CD4-positive, alpha-beta T cell treated with Interleukin-17A for 4 hours (primary cell): ENCODE measurements at places on chromosomes 13 and 19.
A peak's percentile ranks its signal among the peaks of the same experiment; 100 is the strongest.

- no peak for DNase-seq
Observed at GRCh38 chr13:51729866-51730553, 74.0 kb downstream of the DHRS12 start.

GRCh38 chr13:21675095-21675991 lies 4.5 kb downstream of the FGF9 start:
- peak; percentile 59 for DNase-seq

DNA sequence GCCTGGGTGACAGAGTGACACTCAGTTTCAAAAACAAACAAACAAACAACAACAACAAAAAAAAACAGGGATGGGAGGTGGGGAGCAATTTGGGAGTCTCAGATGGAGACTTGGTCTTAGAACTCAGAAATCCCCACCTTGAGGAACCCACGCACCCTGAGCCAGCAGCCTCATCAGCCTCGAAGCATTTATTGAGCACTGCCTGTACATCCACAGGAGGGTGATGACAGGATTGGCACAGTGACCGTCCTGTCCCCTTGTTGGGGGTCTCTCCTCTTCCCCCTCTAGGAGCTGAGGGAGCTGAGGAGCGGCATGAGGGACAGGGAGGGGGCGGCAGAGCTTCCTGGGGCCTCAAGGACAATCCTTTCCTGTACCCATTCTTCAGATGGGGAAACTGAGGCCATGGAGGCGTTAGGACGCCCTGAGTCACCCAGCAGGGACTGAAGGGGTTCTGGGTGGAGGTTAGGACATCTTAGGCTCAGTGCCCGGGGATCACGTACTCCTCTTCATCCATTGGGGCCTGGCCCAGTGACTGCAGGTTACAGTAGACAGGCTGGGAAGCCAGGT lies 5.6 kb downstream of the GDF15 start:
- DNase-seq: no peak

DNA sequence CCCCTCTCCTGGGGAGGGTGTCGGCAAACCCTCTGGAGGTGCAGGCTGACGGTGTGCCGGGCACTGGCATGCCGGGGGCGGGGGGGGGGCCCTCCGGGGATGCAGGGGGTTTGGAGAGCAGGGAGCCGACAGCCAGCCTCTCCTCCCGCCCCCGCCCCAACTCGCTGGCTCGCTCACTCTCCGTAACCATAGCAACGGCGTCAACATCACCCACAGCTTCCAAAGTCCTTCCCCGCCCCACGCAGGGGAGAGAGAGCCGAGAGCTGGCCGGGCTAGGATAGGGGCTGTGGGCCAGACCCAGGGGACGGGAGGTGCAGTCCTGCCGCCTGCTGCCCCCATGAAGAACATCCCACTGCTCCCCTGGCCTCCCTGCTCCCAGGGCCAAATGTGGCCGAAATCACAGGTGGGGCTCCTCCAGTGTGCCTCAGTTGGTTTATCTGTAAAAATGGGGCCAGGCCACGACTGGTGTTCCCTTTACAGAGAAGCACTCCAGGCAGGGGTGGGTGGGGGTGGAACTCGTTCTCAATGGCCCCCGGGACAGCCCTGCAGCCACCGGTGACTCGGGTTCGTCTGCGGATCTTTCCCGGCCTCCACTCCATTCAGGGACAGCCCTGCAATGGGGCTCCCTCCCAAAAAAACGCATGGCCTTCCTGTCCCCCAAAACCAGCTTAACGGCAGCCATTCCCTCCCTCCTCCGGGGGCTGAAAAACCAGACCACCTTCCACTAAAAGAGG lies 3.2 kb downstream of the KLF16 start:
- DNase-seq: peak; percentile 71

- peak; percentile 6 for DNase-seq
Observed at GRCh38 chr13:114149774-114150740, 17.6 kb upstream of the RASA3 start.

DNA sequence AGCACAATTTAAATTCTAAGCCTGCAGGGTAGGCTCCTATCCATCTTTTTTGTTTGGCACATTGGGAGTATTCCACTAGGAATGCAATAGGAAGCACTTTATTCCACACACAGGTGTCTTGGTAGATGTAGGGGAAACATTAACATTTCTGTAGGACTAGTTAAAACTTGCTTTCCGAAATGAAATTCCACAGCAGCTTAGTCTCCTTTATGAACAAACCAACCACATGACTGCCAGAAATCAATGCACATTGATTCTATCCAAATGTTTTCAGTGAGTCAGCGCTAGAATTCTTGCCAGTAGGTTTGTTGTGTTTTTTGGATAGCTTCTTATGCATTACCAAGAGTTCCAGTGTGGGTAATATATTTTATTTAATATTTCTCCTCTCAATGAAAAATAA lies 207.9 kb upstream of the CSNK1A1L start:
- no peak for DNase-seq

GRCh38 chr13:52695856-52696255 lies 43.2 kb downstream of the SUGT1 start:
- DNase-seq: no peak

DNA sequence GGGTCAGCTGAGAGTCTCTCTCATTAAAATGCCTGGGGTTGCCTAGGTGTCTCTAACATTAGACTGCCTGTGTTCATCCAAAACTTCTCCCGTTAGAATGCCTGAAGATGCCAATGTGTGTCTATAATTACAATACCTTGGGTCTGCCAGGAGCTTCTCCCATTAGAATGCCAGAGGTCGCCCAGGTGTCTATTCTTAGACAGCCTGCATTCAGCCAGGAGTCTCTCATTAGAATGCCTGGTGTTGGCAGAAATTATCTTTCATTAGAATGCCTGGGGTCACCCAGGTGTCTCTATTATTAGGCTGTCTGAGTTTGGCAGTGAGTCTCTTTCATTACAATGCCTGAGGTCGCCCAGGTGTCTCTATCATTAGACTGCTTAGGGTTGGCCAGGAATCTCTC lies 1560.2 kb downstream of the UQCRFS1 start:
- DNase-seq: no peak

DNA sequence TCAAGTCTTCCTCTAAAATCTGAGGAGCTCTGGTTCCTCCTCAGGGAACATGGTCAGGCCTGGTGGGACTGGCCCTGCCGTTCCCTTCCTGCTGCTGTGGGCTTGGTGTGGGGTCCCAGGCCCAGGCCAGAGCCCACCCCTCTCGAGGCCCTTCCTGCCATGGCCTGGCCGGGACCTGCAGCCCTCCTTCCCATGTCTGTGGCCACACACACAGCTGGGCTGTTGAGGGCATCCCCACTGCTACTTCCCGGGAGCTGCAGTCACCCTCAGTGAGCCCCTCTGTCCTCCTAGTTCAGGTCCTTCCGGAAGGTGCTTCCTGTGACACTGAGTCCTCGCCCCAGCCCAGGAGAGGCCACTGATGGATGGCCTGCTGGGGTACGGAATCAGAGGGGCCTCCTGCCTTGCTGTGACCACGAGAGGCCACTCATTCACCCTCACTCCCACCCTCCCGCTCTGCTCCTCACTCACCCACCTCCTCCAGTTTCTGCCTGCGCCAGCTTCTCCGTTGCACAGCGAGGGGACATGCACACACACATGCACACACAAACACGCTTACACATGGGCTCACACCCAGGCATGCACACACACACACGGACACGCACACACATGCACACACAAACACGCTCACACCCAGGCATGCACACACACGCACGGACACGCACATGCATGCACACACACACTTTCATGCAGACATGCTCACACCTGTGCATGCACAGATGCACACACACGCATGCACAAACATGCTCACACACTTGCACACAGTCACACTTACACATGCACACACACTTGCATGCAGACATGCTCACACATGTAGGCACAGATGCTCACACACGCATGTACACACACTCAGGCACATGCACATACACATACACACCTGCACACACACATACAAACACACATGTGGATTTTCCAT lies 7.3 kb upstream of the MCF2L start:
- DNase-seq: no peak

- DNase-seq: no peak
Observed at GRCh38 chr19:1833540-1833939, 14.7 kb downstream of the REXO1 start.

DNA sequence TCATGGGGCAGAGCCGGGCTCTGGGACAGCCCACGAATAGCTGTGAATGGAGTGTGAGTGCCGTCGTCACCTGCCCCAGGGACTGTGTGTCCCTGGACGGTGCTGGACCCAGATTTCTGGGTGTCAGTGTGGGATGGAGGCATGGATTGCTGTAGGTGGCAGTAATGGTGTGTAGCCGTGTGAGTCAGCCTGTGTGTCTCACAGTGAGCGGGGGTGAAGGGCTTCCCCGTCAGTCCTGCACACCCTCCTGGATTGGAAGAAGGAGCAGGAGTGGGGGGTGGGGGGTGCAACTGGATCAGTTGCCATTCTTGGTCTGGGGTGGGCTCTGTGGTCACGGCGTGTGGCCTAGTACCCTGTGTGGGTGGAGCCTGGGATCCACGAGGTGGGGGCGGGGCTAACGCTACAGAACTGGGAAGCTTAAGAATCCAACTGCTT lies 6.5 kb upstream of the LTBP4 start:
- no peak for DNase-seq

GRCh38 chr13:109880371-109881346 lies 94.3 kb upstream of the IRS2 start:
- DNase-seq: no peak

DNA sequence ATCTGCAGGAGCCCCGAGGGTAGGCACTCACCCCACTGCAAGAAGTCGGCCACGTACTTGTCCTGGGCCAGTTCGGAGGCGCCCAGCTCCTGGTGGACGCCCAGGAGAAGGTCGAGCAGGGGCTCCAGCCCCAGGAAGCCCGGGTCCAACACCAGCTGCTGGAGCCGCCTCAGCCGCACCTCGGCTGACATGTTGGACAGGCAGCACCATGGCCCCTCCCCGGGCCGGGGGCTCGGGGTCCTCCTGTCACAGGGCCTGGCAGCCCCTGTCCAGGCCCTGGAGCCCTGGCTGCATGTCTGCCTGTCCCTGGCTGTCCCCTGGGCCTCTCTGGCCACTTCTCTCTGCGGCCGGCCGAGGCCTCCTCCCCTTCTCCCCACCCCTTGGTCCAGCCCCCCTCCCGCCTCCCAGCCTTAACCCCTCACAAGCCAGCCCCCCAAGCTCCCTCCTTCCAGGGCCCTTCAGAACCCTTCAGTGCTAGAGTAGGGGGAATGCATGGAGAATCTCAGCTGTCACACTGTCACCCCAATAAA lies at the start of gene DMPK:
DMPK (minus strand) TSS at position 329 of the 530 bp plus-strand sequence; CDS start at position 191, 138 bp downstream.
- DNase-seq: no peak

- no peak for DNase-seq
Observed at GRCh38 chr19:19966862-19967261, 66.1 kb downstream of the ZNF93 start.

DNA sequence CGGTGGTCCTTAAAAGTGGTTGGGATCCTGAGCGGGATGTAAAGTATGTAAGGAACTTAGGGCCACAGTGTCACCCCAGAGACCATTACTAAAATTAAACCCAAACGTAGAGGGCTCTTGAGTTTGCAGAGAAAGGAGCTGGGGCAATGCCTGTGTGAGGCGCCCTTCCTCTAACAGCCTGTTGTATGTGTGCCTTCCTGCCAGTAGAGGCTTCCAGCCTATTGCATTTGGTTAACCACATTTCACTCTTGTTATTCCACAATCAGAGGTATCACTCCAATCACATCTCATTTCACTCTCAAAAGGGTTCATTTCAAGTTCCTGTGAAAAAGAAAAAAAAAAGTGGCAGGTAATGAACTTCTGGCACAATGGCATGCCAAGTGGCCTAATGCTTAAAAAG lies 29.4 kb downstream of the DIAPH3 start:
- DNase-seq: no peak

GRCh38 chr13:95226932-95227695 lies 74.1 kb downstream of the ABCC4 start:
- no peak for DNase-seq

- no peak for DNase-seq
Observed at GRCh38 chr13:86438034-86438433, 638.8 kb upstream of the SLITRK6 start.

- no peak for DNase-seq
Observed at GRCh38 chr13:23986619-23987018, 89.3 kb upstream of the C1QTNF9B start.

DNA sequence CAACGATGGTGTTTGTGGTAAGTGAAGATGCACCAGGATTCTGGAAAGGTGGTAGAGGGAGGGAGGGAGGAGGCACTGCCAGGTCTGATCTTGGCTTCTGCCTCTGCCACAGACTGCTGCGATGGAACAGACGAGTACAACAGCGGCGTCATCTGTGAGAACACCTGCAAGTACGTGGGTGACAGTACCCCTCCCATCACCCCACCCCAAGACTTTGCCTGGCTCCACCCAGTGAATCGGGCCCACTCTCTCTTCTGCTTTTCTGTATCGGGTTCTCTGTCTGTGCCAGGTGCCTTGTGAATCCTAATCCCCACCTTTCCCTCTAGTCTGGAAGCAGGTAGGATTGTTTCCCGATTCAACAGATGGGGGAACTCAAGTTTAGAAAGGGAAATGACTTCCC lies 2.5 kb downstream of the PRKCSH start:
- no peak for DNase-seq

DNA sequence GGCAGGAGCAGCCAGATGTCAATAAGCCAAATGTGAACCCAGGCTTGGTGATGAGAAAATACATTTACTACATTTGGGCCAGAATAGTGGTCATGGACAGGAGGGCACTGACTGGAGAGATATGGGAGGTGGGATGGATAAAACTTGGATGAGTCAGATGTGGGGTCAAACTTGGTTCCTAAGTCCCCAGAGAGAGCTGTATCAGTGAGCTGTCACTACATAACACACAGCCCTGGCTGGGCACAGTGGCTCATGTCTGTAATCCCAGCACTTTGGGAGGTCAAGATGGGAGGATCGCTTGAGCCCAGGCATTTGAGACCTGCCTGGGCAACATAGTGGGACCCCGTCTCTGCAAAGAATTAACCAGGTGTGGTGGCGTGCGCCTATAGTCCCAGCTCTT lies 51.6 kb upstream of the EHD2 start:
- DNase-seq: no peak

DNA sequence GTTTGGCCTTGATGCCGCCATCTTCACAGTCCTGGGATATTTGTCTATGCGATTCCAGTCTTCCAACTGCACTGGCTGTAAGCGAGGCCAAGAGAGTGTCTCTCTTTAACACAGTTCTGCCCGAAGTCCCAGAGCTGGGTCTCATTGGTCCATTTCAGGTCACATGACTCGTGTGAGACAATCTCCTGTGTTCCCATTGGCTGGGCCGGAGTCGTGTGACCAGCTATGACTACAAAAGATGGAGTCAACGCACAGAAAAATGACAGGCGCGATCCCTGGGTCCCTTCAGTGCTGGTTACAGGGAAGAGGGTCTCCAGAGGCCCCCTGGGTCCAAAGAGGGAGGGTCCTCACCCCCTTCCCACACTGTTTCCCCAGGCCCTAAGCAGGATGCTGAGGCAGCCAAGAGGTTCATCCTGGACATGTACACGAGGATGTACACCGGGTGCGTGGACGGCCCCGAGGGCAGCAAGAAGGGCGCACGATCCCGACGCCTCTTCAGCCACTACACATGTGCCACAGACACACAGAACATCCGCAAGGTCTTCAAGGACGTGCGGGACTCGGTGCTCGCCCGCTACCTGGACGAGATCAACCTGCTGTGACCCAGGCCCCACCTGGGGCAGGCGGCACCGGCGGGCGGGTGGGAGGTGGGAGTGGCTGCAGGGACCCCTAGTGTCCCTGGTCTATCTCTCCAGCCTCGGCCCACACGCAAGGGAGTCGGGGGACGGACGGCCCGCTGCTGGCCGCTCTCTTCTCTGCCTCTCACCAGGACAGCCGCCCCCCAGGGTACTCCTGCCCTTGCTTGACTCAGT lies 15.9 kb upstream of the S1PR4 start:
- DNase-seq: no peak

GRCh38 chr13:51026016-51026415 lies 85.1 kb downstream of the C13orf42 start:
- no peak for DNase-seq
